ENCODE measurements at places on chromosomes 1 and 21. TPM values are rescaled to one million over a fixed set of nuclear protein-coding genes. Genes with fewer than 3 reads are reported as not detected.

GRCh38 chr1:230682274-230682673 is 31.6 kb downstream of the AGT start:
- no peak for DNase-seq

- DNase-seq = no peak
Measured at GRCh38 chr1:78227705-78228635, 182.2 kb downstream of the GIPC2 start.

DNA sequence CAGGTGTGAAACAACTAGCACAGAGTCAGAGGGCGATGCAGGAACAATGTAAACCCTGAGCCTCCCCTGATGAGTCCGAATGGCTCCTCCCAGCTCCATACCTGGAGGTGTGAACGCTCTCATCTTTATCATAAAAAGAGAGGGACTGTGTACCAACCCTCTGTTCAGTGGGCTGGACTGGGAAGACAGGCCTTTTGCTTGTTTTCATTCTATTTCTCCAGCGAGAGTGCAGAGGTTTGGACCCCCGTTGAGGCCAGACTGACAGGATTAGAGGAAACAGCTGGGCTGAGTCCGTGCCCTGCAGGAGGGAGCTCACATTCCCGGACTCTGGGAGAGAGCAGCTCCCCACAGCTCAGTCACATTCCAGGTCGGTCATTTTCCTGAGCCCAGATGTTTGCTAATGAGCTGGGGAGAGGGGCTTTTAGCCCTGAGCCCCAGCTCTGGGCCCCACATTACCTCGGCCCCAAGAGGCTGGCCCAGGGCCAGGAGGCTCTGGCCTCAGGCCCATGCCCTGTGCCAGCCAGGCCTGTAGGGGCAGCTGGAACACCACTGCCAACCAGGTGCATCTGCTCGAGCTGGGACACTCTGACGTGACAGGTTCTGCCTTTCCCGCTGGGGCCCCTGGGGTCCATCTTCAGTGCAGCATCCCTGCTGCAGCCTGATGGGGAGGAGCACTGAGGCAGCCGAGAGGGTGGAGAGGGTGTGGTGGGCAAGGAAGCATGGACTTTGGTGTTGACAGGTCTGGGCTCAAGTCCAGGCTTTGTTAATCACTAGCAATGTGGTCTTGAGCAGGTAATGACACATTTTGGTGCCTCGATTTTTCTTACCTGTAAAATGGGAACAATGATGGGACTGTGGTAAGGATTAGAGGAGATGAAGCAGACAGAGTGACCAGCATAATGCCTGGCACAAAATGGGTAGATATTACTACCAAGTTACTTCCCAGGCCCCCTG is 3.5 kb upstream of the NBL1 start:
- DNase-seq = no peak

DNA sequence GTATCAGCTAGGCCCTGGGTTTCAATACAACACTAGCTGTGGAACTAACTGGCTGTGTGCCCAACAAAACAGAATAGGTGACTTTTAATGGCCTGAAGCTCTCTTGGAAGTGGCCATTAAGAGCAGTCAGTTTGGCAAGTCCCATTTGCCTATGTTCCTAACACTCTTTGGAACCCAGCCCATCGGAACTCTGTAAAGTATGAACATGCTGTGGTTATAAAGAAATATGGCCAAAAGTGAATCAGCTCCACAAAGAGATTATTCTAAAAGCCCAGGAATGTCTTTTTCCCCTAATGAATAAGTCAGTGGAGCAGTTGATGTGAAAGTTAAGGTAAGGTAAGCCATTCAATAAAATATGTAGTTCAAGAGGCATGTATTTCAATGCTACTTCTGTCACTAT is 223.7 kb upstream of the ADAMTS5 start:
- no peak for DNase-seq

Gene FAM177B
- 7.0 TPM for total RNA-seq

- DNase-seq = no peak
Measured at GRCh38 chr1:37123276-37124115, 89.2 kb upstream of the GRIK3 start.

GRCh38 chr1:39795651-39796050 is 7.0 kb upstream of the BMP8B start:
- no peak for DNase-seq

DNA sequence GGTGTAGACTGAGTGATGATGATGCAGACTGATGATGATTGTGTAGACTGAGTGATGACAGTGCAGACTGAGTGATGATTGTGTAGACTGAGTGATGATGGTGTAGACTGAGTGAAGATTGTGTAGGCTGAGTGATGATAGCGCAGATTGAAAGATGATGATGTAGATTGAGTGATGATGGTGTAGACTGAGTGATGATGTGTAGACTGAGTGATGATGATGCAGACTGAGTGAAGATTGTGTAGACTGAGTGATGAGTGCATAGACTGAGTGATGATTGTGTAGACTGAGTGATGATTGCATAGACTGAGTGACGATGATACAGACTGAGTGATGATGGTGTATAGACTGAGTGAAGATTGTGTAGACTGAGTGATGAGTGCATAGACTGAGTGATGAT is 28.7 kb downstream of the FAM89A start:
- no peak for DNase-seq

- DNase-seq = no peak
Measured at GRCh38 chr1:228737601-228738041, 2.3 kb downstream of the RHOU start.

DNA sequence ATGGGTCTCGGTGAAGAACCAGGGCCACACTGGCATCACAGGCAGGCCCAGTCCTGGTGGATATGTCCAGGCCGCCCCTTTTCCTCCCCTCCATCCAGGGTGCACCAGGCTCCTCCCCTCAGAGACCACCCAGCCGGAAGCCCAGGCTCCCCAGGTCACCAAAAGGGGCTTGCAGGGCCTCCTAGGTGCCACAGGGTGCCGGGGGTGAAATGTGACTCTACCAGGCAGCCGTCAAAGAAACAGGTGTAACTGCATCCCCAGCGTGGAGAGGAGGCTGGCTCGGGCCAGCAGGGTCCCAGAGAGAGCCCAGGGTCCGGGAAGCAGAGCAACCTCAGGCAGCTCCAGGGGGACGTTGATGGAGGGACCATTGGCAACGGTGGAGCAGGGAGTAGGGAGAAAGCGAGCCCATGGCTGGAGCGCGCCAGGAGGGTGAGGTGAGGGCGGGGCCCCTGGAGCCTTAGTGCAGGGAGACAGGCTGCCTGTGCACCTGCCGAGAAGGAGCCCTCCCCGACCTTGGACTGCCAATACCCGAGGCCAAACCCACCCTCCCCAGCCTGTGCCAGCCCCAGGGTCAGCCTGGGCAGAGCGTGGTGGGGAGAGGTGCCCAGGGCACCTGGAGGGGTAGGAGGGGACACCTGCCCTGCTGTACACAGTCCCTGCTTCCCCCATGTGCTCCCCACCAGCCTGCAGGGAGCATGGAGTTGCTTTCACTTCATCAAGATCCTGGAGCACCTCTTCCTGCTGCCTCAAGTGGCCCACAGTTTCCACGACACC is 48.3 kb upstream of the POFUT2 start:
- peak; percentile 64 for DNase-seq

- no peak for DNase-seq
Measured at GRCh38 chr21:45435405-45435981, 30.5 kb downstream of the COL18A1 start.

Gene SLC22A15
- 10.3 TPM for total RNA-seq

- peak; percentile 49 for DNase-seq
Measured at GRCh38 chr1:1945782-1946393, 26.8 kb upstream of the TMEM52 start.

Gene C1orf226
- 1.4 TPM for total RNA-seq

DNA sequence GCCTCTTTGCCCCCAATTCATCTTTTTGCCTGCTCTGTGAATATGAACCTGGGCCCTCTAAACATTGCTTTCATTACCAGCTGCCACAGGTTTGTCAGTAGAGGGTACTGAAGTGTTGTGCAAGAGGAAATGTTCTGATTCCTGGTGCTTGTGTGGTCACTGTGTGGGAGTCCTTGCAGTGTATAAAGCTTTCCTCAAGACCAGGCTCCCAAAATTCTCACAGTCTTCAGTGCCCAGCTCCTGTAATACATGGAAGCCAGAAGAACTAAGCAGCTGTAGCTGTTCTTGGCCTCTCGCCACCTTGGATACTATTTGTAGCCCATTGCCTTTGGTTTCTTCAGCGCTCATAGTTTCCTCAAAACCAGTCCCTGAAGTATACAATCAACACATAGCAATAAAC is 1046.2 kb downstream of the BRINP3 start:
- no peak for DNase-seq

Gene LRRC53
- total RNA-seq = not detected

GRCh38 chr1:20472860-20473711 is 12.9 kb downstream of the CAMK2N1 start:
- no peak for DNase-seq

All from spleen (tissue), 13 donors.